Right forelimb (tissue), 1 donor: ENCODE measurements at places on chromosomes 4 and X.

DNA sequence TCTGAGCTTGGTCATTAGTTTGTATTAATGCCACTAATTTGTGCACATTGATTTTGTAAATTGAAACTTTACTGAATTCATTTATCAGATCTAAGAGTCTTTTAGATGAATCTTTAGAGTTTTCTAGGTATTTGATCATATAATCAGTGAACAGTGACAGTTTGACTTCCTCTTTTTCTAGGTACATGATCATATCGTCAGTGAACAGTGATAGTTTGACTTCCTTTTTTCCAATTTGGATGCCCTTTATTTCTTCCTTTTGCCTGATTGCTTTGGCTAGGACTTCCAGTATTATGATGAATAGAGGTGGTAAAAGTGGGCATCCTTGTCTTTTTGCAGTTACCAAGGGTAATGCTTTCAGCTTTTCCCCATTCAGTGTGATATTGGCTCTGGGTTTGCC, 421.4 kb upstream of the CPXCR1 start:
- no peak for DNase-seq

DNA sequence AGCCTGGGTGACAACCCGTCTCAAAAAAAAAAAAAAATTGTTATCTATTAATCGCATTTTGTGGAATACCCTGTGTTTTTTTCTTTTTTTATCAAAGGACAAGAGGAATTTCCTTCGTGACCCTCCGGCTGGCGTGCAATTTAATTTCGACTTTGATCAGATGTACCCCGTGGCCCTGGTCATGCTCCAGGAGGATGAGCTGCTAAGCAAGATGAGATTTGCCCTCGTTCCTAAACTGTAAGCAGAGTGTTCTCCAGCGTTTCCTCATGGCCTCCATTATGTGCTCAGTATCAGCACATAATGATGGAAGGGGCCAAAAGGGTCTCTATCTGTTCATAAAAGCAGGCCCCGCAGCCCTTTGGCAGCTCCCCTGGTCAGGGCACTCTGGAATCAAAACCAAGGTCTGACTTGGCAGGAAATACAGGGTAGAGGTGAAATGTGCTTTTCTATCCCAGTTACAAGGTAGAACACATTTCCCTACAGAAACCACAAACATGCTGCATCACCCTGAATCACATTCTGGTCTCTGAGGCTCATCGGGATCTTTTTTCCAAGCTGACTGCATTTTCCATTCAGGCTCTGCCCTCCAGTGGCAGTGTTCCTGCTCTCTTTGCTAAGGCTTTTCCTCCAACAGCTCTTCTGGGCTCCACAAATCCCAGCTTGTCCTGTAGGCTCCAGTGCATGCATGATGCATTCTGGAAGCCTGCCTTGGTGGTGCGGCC, 24.4 kb downstream of the SYAP1 start:
- no peak for DNase-seq

- DNase-seq, result no peak
Measured at GRCh38 chr4:20652226-20652885, 47.9 kb upstream of the PACRGL start.

DNA sequence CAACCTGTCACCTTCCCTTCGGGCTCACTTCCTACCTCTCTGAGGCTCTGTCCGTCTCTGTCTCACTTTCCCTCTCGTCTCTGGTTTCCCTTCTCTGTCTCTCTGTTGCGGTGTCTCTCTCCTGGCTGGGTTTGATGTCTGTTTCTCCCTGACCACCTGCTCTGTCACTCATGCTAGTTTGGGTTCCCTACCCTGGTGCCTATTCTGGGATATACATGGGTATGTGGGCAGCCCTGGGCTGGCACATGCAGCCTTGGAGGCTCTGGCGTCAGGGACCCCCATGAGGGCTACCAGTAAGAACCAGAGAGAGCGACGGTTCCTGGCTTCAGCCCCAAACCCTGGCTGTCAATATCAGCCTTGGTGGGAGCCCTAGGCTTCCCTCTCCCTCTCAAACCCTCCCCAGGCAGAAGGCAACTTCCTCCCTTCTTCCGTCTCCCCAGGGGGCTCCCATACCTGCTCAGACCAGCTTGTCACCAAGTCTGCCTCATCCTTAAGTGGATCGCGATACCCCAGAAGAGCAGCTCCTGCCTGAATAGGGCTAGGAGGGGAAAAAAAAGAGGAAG, 314 bp downstream of the DNASE1L1 start:
- DNase-seq, result no peak

- DNase-seq, result no peak
Measured at GRCh38 chr4:82818664-82819662, 20.4 kb upstream of the SCD5 start.

DNA sequence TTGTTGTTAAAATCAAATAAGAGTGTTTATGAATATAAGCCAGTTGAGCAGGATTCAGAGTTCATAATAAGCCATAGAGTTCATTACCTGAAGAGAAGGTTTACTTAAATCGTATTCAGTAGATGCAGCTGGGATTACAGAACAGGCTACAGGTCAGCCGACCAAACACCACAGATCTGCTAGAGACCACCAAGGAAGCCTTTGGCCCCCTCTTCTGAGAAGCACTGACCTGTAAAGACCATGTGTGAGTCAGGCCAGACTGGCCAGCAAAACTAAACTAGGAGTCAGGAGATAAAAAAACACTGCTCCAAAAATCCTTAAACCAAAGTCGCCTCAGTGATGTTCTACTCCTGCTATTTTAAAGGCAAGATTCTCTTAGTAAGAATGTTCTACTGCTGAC, 1125.5 kb downstream of the FAT4 start:
- no peak for DNase-seq

DNA sequence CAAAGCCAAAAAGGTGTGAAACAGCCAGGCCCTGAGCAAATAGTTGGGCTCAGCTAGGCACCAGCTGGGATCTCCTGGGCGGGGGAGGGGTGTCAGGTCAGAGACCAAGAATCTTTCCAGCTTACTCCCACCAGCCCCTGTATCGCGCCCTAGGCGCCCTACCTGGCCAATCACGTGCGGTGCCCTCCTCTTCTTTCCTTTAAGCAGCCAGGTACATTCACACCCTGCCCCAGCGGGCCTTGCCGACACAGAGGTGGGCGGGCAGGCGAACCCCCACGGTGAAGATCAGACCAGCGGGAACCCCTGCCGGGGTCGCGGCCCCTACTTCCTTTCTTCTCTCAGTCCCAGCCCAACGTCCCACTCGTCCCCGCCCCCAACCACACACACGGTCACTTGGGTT, 9.1 kb downstream of the ARHGAP36 start:
- no peak for DNase-seq

GRCh38 chr4:155025762-155026457, 182.5 kb upstream of the NPY2R start:
- DNase-seq, result peak; percentile 48

GRCh38 chr4:161522031-161522430, 641.8 kb downstream of the FSTL5 start:
- DNase-seq, result peak; percentile 44

- no peak for DNase-seq
Measured at GRCh38 chrX:113384628-113385027, 544.0 kb upstream of the AMOT start.

DNA sequence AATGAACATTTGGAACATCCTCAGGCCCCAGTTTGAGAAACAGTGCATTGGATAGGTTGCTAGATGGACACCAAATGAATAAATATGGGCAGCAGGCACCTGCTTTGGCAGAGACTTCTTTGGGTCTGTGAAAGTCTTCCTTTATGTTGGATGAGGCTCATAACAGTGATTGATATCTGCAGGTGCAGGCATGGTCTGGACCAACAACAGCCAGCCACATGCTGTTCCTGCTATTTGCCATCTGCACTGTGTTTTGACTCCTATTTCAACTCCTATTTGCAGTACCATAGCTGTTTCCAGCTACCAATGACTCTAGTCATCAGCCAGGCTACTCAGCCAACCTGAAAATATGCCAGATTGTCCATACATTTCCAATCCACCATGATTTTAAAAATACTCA, 60.9 kb downstream of the ANAPC4 start:
- no peak for DNase-seq

DNA sequence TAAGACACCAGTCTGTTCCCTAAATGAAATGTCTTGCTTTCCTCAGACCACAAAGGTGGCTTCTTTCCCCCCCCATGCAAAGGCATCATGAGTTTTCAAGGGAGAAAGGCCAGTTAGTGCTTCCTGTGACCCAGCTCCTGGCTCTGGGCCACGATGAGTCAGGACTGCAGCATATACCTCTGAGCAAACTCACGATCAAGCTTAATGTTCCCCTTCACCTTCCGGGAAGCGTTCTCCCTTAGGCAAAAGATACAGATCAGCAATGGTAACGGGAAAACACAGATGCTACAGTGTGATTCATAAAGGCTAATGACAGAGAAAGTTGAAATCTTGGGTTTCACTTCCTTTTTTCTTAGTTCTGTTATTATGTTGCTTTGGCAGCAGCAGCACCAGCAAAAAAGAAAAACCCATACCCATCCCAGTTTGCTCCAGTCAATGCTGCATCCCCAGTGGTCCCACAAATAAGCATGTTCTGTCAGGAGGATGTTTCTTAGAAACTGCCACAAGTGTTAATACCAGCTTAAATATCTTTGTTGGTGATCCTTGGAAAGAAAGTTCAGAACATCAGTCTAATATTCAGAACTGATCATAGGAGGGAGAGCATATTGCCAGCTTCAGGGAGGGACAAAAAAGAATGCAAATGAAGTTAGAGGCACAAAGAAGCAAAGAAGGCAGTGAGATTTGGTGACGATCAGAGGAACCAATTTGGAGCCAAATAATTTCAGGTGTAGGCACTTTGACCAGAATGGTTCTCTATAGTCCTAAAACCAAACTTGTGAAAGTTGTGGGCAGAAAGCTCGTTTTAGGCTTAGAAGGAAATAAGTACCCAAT, 41.2 kb downstream of the LONRF3 start:
- no peak for DNase-seq

GRCh38 chr4:188246488-188246887, 107.2 kb downstream of the TRIML1 start:
- DNase-seq, result no peak

GRCh38 chr4:61805227-61805626, 605.1 kb downstream of the ADGRL3 start:
- no peak for DNase-seq

- DNase-seq, result no peak
Measured at GRCh38 chr4:5924461-5925125, 31.7 kb upstream of the CRMP1 start.

GRCh38 chr4:10083861-10084641, 32.5 kb downstream of the WDR1 start:
- peak; percentile 36 for DNase-seq

- no peak for DNase-seq
Measured at GRCh38 chr4:150268444-150268843, 190.2 kb downstream of the DCLK2 start.

DNA sequence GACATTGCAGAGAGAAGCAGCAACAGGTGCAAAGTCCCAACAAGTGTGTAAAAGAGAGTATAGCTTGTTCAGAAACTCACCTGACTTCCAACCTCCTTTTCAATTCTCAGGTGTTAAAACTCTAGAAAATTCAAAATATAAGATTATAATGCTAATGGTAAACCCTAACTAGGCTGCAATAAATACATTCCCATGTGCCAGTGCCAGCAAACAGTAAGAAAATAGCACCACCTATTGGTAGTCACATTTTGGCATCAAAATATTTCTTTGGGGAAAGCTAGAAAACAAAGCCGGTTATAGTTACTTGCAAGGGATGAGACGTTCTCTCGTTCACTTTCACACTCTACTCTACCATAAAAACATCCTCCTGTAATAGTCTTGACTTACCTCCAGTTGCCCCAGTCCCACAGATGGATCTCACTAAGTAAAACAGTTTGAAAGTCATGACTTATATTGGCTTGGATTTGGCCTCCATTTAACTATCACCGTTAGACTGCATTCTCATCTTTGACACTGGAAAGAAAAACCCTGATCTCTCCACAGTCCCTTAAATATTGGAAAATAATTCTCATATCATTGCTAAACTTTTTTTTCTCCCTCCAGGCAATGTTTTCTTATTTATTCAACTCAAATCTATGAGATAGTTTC, 9.6 kb downstream of the BMP3 start:
- no peak for DNase-seq

GRCh38 chr4:36286481-36286871, 5.1 kb downstream of the DTHD1 start:
- no peak for DNase-seq

DNA sequence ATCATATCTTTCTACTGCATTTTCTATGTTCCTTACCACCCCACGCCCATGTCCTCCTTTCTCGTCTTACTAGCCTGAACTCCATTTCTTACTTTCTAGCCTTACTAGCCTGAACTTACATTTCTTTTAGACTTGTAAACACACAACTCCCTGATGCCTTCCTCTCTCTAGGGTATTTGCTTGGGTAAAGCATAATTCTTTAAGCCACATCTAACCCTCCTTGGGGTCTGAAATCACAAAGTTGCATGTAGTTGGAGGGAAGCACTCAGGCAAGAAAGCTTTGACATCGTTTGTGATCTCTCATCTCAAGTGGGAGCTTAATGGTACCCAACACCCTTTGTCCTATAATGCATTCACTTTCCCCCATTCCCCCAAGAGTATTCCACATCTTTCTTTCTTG, 124.4 kb downstream of the SPOCK3 start:
- no peak for DNase-seq

GRCh38 chrX:9873952-9874351, 87.7 kb downstream of the SHROOM2 start:
- no peak for DNase-seq

GRCh38 chr4:80184825-80185756, 12.2 kb upstream of the PRDM8 start:
- DNase-seq, result no peak

GRCh38 chrX:44338361-44338760, 5.1 kb downstream of the EFHC2 start:
- no peak for DNase-seq

DNA sequence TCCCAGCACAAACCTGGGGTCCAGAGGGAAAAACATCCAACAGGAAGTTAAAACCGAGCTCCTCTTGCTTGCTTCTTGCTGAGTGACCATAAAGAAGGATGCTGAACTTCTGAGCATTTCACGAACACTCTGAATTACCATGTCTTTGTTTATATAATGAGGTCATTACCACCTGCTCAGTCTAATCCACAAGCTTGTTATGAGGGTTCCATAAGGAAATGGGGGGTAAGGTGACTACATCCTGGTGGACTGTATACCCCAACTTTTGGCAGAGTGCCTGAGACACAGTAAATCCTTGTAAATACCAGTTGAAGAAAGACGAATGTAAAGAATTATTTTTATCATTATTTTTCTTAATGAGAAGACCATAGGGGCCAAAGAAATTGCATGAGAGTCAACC, 16.8 kb downstream of the CCDC149 start:
- DNase-seq, result no peak

DNA sequence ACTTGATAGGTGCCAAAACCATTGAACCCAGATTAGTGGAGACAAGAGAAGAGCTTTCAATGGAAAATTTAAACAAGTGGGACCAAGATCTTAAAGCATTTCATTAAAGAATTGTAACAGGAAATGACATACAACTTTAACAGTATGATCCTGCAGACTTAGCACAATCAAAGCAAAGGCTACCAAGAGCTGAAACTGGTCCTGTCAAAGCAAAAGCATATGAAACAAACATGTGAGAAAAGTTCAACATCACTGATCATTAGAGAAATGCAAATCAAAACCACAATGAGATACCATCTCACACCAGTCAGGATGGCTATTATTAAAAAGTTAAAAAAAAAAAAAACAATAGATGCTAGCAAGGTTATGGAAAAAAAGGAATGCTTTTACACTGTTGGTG, 425.6 kb downstream of the IL1RAPL1 start:
- no peak for DNase-seq
